ENCODE measurements at places on chromosomes 16 and 17. TPM values are rescaled to one million over a fixed set of nuclear protein-coding genes. Genes with fewer than 3 reads are reported as not detected.

The UNC13D gene
- total RNA-seq, result 145 TPM

The MAP2K3 gene
- 68.3 TPM for total RNA-seq

The DRC7 gene
- not detected for total RNA-seq

The ZFP1 gene
- total RNA-seq, result 9.8 TPM

The DNASE1L2 gene
- total RNA-seq, result 0.78 TPM

The SDR42E1 gene
- total RNA-seq, result 6.5 TPM

The MMP15 gene
- 25.2 TPM for total RNA-seq

DNA sequence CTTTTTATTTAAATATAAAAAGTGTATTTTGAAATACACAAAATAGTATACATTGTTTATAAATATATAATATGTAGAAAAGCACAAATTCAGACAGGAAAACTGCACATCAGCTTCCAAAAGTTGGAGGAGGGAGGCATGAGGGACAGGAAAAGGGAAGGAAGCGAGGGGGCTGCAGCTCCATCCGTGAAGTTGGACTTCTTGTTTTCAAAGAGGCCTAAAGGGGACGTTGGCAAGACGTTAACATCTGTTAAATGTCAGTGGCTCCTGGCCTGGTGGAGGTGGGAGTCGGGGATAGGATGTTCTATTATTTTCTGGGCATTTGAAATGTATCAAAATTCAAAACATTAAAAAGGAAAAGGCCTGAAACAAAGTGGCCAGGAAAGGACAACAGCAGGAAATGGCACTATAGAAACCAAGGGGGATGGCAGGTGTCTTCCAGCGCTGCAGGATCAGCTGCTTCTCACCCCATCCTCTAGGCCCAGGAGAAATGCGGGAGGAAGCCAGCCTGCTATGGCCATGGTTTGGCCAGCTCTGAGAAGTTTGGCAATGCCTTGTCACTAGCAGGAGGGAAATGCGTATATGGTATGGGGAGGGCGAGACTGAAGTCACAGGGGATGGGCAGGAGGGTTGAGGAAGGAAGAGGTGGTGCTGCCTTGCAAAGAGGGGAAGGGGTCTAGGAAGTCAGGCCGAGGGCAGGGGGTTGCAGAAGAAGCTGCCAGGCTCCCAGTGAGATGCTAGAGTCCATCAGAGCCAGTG is 6.4 kb downstream of the CMTM2 start:
- H3K4me3 ChIP-seq, result no peak overlapping the region
- no peaks in the 10 kb centered on the region for H3K27me3 ChIP-seq
- H3K27ac ChIP-seq, result peak overlapping the region; percentile 24
- H3K36me3 ChIP-seq, result no peaks in the 10 kb centered on the region
- DNase-seq, result no peak
- H3K4me1 ChIP-seq, result peaks cover 4% of the 10 kb centered on the region

GRCh38 chr17:81603846-81604610 is 32.9 kb downstream of the NPLOC4 start:
- H3K36me3 ChIP-seq, result peaks cover 94% of the 10 kb centered on the region
- H3K27ac ChIP-seq, result no peak overlapping the region
- no peak for DNase-seq
- H3K27me3 ChIP-seq, result no peaks in the 10 kb centered on the region
- peaks cover 5% of the 10 kb centered on the region for H3K4me1 ChIP-seq

- no peak for DNase-seq
- H3K4me1 ChIP-seq, result no peaks in the 10 kb centered on the region
- peaks cover 4% of the 10 kb centered on the region for H3K27me3 ChIP-seq
- H3K27ac ChIP-seq, result no peak overlapping the region
- no peak overlapping the region for H3K4me3 ChIP-seq
These were observed 153.6 kb upstream of the TNRC6C start for GRCh38 chr17:77804796-77805426.

GRCh38 chr16:19853742-19854542 is 30.7 kb downstream of the GPRC5B start:
- H3K27ac ChIP-seq, result no peak overlapping the region
- no peaks in the 10 kb centered on the region for H3K36me3 ChIP-seq
- no peak overlapping the region for H3K4me3 ChIP-seq
- DNase-seq, result no peak
- no peaks in the 10 kb centered on the region for H3K27me3 ChIP-seq

- peaks cover 16% of the 10 kb centered on the region for H3K4me1 ChIP-seq
- no peak overlapping the region for H3K4me3 ChIP-seq
These were observed 52.8 kb downstream of the B9D1 start for GRCh38 chr17:19309701-19310100.
